Astrocyte of the spinal cord (primary cell): ENCODE measurements at places on chromosomes 13 and 19.

- DNase-seq = no peak
Observed at GRCh38 chr13:97567510-97568243, 133.7 kb downstream of the RAP2A start.

DNA sequence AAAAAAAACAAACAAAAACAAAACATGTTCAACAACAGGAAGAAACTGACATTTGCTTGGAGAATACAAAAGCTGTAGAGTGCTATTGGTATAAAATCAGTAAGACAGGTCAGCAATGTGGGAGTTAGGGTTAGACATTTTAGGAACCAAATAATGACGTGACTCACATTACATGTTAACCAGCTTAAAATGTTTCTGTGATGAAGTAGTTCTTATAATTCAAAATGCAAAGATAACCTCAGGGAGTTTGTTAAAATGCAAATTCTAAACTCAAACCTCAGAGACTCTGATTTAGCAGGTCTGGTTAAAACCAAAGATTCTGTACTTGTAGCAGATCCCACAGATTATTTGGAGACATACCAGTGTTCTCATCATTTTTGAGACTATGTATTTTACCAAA, 549.4 kb upstream of the SLITRK1 start:
- peak; percentile 41 for DNase-seq

- DNase-seq = no peak
Observed at GRCh38 chr13:103694033-103694432, 627.8 kb upstream of the SLC10A2 start.

- DNase-seq = peak; percentile 87
Observed at GRCh38 chr13:74771964-74772363, 637.8 kb upstream of the KLF12 start.

DNA sequence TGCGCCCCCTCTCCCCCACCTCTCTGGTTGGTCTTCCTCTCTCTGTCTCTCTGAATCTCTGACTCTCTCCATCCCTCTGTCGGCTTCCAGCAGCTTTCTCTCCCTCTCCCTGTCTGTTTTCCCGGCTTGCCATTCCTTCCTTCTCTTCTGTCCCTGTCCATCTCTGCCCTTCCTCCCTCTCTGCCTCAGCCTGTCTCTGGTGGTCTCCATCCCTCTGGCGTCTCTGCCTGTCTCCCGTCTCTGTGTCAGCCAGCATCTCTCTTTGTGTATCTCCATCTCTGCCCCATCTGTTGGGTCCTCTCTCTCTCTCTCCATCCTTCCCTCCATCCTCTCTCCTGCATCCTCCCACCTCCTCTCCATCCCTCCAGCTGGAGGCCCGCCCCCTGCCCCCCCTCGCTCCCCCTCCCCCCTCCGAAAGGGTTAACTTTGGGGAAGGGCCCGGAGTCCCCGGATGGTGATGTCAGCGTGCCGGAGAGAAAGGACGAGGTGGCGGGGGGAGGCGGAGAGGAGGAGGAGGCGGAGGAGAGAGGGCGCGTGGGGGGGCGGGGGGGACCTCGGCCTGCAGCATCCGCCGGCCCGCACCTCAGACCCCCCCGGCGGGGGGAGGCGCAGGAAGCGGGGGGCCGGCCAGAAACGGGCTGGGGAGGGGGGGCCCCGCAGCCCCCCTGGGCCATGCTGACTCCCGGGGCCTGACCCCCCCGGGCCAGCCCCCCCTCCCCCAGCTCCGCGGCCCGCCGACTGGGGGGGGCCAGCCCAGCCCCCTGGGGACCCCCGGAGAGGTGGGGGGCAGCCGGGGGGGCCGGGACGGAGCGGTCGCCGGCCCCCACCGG, at the start of gene BRSK1:
BRSK1 (plus strand) TSS at position 450 of the 830 bp plus-strand sequence. CDS start 446 bp downstream, outside the sequence.
- peak; percentile 51 for DNase-seq

- DNase-seq = peak; percentile 44
Observed at GRCh38 chr19:574658-575526, 2.5 kb downstream of the BSG start.

- DNase-seq = peak; percentile 75
Observed at GRCh38 chr13:51557875-51558612, 26.2 kb upstream of the WDFY2 start.

DNA sequence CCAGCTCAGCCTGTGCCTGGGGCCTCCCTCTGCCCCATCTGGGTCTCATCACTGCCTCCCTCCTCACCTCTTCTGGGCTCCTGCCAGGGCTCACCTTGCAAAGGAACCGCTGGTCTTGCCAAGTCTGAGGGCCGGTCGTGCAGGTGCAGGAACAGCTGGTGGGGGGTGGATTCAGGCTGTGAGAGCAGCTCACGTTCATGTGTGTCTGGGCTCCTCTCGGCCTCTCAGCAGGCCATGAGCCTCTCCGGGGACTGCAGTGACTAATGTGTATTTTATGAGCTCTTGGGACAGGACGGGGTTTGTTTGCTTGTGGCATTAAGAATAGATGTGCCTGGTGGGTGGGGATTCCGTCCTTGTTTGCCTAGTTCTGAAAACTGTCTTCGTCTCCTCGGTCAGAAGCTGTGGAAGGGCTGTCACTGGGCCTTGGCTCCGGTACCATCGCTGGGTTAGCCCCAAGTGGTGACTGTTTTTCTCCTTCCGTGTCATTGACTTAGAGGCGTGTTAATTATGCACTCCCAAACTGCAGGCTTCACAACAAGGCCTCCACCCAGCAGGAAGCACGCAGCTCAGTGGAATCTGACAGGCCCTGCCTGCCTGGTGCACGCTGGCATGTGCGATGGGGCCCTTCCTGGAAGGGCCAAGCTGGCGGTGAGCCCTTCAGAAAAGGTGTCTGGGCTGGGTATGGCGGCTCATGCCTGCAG, 77.6 kb downstream of the KDM4B start:
- DNase-seq = peak; percentile 60

- DNase-seq = no peak
Observed at GRCh38 chr19:40576151-40576584, 505 bp upstream of the SHKBP1 start.

DNA sequence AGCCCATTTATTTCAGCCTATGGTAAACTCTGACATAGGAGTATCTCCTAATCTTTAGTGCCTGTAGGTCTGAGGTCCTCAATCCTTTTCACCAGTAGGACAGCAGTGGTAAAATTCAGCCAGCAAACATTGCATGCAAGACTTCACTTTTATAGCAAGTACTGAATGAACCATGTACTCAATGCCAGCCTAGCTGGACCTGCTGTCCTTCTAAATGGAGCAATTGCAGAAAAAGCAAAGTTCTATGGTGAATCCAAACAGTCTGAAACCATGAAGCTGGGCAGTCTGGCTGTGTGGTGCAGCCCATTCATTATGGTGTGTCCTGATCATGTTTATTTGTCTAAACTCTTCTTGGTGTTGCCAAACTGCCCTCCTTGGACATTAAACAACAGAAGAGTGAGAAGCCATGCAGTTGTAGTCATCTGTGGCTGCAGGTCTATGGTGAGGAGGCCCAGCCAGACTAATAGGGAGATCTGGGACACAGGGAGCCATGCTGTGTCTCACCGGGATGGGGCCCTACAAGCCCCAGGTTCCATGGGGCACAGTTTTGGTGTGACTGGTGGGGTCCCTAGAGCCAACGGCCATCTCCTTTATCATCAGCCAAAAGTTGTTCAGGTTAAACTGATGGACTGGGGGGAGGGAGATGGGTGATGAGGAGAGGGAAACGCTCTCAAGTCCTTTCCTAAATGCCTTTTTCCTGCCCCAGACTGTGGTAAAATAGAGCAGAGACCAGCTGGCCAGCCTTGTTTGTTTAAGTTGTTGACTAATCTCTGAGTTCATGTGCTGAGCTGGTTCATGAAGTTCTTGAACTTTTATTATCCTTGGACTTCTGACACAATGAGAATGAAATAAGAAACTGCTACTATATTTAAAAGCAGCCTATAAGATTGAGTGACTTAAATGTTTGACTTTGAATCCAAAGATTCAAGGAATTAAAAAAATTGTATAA, 20.6 kb upstream of the TNFSF11 start:
- DNase-seq = peak; percentile 92

DNA sequence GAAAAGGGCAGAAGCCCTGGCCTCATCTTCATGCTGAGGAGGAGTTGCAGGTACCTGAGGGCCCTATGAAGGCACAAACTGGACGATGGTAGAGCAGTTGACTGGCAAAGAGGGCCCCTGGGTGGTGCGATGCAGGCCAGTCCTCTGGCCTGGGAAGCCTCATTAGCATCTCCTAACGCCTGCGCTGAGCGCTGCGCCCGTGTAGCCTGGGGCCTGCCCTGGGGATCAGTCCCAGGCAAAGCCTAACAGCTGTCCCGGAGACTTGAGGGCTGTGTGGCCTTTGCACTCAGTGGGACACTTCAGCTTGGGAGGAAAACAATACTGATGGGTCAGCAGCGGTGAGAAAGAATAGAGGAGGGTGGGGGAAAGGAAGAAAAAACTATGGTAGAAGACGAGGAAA, 187.7 kb downstream of the RAP2A start:
- DNase-seq = no peak

- no peak for DNase-seq
Observed at GRCh38 chr19:15404097-15404779, 14.6 kb downstream of the AKAP8L start.

- DNase-seq = peak; percentile 10
Observed at GRCh38 chr13:32676242-32676641, 90.0 kb downstream of the PDS5B start.

DNA sequence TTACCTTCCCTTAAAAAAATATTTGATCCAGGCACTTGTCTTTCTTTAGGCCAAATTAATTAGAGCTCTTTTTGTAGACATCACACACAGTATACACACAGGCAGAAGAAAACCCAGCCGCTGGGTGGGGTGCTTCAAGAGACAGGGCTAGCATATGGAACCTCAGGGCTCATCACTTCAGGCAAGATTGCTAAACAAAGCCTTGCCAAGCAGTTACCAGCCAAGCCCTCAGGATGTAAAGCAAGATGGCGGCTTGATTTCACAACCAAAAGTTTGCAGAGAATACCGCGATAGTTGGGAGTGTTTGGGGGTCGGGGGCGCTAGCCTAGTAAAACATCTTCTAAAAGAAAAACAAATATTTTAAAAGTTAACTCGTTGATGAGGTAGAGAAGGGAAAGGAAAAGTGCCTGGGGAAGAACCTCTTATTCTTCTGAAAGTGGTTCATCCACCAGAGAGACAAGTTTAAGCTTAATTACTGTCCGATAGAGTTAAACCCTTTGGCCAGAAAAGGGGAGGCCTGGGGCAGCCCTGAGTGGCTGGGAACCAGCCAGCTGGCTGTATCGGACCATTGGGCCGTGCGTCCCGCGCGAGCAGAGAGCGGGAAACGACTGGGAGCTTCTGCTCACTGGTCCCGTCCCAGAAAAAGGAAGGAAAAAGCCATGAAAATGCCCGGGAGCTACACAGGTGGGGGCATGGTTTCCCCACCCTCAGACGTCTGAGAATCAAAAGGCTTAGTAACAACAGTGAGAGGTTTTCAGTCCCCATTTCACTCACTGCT, 254.9 kb upstream of the PCDH20 start:
- no peak for DNase-seq

- DNase-seq = no peak
Observed at GRCh38 chr13:41405367-41405766, 52.0 kb upstream of the RGCC start.

GRCh38 chr19:932648-933552, 7.1 kb downstream of the ARID3A start:
- DNase-seq = peak; percentile 94

- DNase-seq = peak; percentile 50
Observed at GRCh38 chr13:113726961-113727411, 32.0 kb upstream of the TMEM255B start.

DNA sequence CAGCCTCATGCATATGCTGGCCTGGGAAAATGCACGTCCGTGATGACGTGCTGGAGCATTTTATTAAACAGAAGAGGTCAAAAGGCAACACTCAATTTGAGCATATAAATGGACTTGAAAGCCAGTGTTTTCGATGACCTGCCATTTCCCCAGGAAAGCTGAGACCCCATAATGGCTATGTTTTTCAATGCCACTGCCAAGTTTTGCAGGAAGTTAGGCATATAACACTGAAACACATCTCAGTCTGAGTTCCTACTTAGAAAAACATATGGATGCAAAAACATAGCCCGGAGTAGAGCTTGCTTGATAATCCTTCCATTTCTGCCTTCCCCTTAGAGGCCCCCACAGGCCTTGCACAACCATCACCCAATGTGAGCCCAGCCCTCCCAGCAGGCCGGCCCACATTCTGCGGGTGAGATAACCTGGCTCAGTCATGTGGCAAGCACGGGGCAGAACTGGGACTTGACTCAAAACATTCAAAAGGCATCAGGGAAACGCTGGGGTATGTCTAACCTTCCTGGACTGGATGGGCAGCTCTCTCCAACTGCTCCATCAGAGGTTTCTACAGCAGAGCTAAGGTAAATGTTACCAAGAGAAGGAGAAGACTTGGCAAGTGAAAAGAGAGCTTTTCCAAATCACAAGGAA, 24.9 kb downstream of the EPS15L1 start:
- DNase-seq = peak; percentile 82

DNA sequence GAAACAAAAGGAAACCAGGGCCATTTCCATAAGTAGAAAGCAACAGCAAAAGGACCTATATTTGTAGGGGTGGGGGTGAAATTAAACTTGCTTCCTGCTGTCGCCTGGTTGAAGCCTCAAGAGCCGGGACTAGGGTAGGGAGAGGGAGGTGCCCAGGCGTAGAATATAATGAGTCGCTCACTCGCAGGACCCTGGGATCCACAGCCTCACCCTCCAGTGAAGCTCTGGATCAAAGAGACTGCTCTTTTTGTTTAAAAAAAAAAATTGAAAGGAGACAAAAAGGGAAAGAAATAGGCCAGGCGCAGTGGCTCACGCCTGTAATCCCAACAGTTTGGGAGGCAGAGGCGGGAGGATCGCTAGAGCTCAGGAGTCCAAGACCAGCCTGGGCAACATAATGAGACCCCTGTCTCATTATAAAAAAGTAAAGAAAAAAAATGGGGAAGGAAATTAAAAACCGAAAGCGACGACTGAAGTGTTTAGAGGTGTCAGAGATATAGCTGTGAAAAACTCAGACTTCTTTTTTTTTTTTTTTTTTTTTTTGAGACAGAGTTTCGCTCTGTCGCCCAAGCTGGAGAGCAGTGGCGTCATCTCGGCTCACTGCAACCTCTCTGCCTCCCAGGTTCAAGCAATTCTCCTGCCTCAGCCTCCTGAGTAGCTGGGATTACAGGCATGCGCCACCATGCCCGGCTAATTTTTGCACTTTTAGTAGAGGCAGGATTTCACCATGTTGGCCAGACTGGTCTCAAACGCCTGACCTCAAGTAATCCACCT, 10.9 kb upstream of the ADGRE5 start:
- DNase-seq = no peak

GRCh38 chr19:13823256-13823655, 28.0 kb downstream of the ZSWIM4 start:
- DNase-seq = no peak

- no peak for DNase-seq
Observed at GRCh38 chr13:43401361-43401760, 378.0 kb downstream of the DNAJC15 start.

DNA sequence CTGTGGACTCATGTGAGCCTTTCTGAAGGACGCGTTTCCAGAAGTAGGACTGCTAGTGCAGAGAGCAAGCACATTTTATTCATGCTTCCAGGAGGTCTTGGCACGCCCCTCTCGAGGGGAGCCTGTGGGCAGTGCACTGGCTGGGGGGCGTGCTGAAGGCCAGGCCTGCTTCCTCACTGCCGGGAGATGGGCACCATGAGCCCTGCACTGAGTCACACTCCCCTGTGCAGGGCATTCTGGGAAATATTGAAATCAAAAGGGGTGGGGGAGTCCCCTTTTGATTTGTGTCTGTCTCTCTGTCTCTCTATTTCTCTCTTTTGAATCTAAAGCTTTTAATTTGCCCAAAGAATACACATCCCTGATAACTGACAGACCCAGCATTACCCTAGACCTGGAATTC, 34.0 kb downstream of the DPF1 start:
- no peak for DNase-seq
